Endodermal cell (in vitro differentiated cells): ENCODE measurements at places on chromosomes 11 and 22. TPM values are rescaled to one million over a fixed set of nuclear protein-coding genes. Genes with fewer than 3 reads are reported as not detected.

DNA sequence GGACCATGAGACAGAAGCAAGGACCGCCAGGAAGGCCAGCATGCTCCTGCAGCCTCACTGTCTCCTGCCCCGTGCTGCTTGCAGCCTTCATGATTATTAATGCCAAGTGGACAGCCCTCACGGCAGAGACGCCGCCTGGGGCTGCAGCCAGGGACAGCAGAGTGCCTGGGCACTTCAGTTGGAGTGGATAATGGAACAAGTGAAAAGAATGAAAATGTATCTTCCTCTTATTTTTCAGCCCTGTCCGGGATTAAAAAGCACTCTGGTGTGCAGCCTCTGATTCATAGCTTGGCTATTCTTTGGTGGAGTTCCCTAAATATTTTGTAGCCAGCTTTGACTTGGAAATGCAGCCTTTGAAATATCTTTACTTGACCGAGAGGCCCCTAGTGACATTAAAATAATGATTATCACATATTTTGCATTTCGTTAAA is 1404.2 kb downstream of the BRD1 start:
- DNase-seq, result no peak
- H3K27me3 ChIP-seq, result no peaks in the 10 kb centered on the region
- H3K4me3 ChIP-seq, result no peak overlapping the region
- peaks cover 6% of the 10 kb centered on the region for H3K4me1 ChIP-seq
- no peak overlapping the region for H3K27ac ChIP-seq

- no peak overlapping the region for H3K4me3 ChIP-seq
- DNase-seq, result peak; percentile 58
- H3K27ac ChIP-seq, result no peak overlapping the region
- H3K27me3 ChIP-seq, result no peaks in the 10 kb centered on the region
Observed at GRCh38 chr22:41561788-41562187, 978 bp downstream of the CSDC2 start.

DNA sequence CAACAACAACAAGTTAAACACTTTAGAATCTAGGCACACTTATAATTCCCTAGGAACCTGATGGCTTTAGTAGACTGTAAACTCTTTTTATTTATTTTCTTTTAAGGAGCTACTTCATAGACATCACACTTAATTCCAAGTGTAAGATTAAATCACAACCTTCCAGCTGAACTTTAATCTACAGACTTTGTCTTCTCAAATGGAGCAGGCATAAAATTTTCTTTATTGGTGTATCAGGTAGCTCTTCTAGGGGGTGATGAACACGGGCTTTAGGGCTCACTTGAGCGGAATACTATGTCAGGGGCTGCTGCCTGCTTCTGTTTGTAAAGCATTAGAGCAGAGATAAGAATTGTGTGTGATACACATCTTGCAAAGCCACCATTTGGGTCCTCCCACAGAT is 525.8 kb upstream of the FAT3 start:
- H3K4me3 ChIP-seq, result no peak overlapping the region
- no peaks in the 10 kb centered on the region for H3K36me3 ChIP-seq
- no peak overlapping the region for H3K27ac ChIP-seq
- DNase-seq, result no peak
- no peaks in the 10 kb centered on the region for H3K27me3 ChIP-seq
- H3K4me1 ChIP-seq, result peaks cover 14% of the 10 kb centered on the region

Gene IPO7
- total RNA-seq, result 163 and 171 TPM in 2 replicates

- H3K4me1 ChIP-seq, result peaks cover 9% of the 10 kb centered on the region
- H3K27me3 ChIP-seq, result no peaks in the 10 kb centered on the region
- DNase-seq, result no peak
- no peak overlapping the region for H3K27ac ChIP-seq
Observed at GRCh38 chr11:130897262-130898182, 18.8 kb downstream of the SNX19 start.

DNA sequence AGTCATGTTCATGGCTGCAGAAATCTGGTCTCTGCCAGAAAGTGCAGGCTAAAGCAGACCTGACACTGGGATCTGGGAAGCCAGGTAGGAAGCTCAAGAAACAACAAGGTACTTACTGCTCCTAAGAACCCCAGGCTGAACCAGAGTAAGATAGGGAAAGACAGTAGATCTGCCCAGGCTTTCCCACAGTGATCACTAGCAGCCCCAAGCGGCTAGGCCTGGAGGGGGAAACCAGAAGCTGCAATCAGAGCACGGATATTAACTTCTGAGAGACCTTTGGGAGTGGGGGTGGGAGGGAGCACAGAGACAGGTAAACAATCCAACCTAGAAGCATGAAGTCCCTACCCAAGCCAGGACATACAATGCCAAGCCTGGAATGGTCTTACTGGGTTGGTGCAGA is 135.2 kb upstream of the C11orf58 start:
- no peaks in the 10 kb centered on the region for H3K4me1 ChIP-seq
- no peak overlapping the region for H3K4me3 ChIP-seq
- H3K27ac ChIP-seq, result no peak overlapping the region
- DNase-seq, result peak; percentile 72

Gene OR2AT4
- total RNA-seq, result not detected in 3 replicates

- no peaks in the 10 kb centered on the region for H3K36me3 ChIP-seq
- no peaks in the 10 kb centered on the region for H3K27me3 ChIP-seq
- DNase-seq, result no peak
- H3K27ac ChIP-seq, result no peak overlapping the region
- no peaks in the 10 kb centered on the region for H3K4me1 ChIP-seq
- H3K4me3 ChIP-seq, result no peak overlapping the region
Observed at GRCh38 chr11:15471048-15471894, 356.5 kb downstream of the INSC start.

DNA sequence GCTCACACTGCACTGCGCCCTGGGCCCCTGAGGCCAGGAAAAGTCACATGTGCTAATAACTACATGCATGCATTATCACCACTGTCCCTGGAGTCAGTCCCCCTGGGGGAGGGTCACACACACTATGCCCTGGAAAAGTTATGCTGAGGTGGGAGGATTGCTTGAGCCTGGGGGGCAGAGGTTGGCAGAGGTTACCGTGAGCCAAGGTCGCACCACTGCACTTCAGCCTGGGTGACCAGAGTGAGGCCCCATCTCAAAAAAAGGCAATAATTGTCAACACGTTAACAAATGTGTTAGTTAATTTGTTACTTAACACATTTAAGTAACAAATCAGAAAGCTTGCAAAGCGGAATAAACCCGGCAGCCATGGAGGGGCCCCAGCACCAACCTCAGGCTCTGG is 13.3 kb upstream of the SEC14L6 start:
- no peak overlapping the region for H3K4me3 ChIP-seq
- H3K27me3 ChIP-seq, result no peaks in the 10 kb centered on the region

Gene RIMBP3C
- 0.53 and 0.56 TPM in 2 replicates for total RNA-seq

DNA sequence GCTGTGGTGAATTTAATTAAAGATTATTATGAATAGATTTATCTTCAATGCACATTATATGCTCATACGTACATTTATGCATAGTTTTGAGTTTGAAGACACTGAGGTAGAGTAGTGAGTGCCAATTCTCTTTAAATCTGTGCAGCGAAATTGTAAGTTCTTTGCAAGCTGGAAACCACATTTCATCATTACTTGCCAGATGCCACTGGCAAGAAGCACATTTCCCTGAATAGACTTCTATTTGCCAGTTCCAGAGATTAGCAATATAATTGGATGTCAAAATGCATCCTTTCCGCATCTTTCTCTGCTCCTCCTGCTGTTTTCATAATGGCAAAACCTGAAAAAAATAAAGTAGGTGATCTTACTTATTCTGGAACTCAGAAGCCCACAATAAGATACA is 448.0 kb downstream of the LUZP2 start:
- no peak overlapping the region for H3K4me3 ChIP-seq
- H3K36me3 ChIP-seq, result no peaks in the 10 kb centered on the region
- no peaks in the 10 kb centered on the region for H3K27me3 ChIP-seq
- H3K4me1 ChIP-seq, result no peaks in the 10 kb centered on the region
- H3K27ac ChIP-seq, result no peak overlapping the region

- H3K27ac ChIP-seq, result no peak overlapping the region
- H3K4me1 ChIP-seq, result no peaks in the 10 kb centered on the region
- no peak for DNase-seq
- H3K27me3 ChIP-seq, result no peaks in the 10 kb centered on the region
- H3K36me3 ChIP-seq, result peaks cover 32% of the 10 kb centered on the region
Observed at GRCh38 chr11:75308116-75308515, 43.3 kb downstream of the ARRB1 start.

- no peak overlapping the region for H3K27ac ChIP-seq
- no peaks in the 10 kb centered on the region for H3K27me3 ChIP-seq
- no peaks in the 10 kb centered on the region for H3K36me3 ChIP-seq
- no peaks in the 10 kb centered on the region for H3K4me1 ChIP-seq
- peak; percentile 2 for DNase-seq
Observed at GRCh38 chr11:114607753-114608459, 12.3 kb upstream of the NXPE4 start.

Gene OR6T1
- total RNA-seq, result not detected in 3 replicates

Gene ISX
- total RNA-seq, result 0.13 to 0.15 TPM in 2 of 3 replicates, not detected in the other

DNA sequence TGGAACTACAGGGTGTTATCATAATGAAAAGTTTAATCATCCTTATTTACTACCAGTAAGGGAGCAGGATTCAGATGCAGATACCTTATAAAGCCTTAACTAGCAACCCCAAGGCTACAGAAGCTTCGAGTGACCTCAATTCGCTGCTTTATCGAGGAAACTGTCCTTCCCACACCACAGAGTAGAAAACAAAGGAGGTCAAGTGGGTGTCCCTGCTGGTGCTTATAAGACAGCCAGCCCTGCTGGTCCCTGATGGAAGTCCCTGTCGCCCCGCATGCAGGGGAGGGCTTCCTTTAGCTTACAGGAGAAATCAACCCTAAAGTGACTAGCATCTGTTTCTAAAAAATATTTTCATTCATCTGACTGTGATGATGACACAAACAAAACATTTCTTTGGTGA is 7.3 kb downstream of the MN1 start:
- peak overlapping the region; percentile 58 for H3K27ac ChIP-seq
- no peaks in the 10 kb centered on the region for H3K36me3 ChIP-seq
- no peak overlapping the region for H3K4me3 ChIP-seq
- peaks cover 40% of the 10 kb centered on the region for H3K27me3 ChIP-seq
- H3K4me1 ChIP-seq, result peaks cover 6% of the 10 kb centered on the region

DNA sequence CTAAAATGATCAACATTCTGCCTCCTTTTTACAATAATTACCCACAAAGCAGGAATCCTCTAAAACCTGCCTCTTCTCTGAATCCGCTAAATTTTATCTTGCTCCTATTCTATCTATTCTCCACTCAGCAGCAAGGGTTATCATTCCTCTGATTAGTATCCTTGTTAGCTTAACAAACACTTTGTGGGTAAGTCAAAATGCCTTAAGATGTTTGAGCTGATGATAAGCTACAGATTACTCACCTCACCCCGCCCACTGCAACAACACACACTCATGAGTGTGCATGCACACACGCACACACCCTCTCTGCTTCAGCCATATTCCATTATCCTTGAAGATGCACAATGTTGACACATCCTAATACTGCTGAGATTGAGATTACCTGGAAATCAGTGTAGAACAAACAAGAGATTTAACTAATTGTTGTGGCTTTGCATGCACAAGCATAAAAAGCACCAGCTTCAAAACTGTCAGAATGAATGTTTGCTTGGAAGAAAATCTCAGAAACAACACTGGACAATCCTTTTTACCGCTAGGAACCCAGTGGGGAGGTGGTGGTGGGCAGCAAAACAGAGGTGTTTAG is 130.9 kb downstream of the BBOX1 start:
- H3K36me3 ChIP-seq, result no peaks in the 10 kb centered on the region
- peaks cover 9% of the 10 kb centered on the region for H3K4me1 ChIP-seq
- no peak overlapping the region for H3K27ac ChIP-seq
- H3K4me3 ChIP-seq, result no peak overlapping the region

DNA sequence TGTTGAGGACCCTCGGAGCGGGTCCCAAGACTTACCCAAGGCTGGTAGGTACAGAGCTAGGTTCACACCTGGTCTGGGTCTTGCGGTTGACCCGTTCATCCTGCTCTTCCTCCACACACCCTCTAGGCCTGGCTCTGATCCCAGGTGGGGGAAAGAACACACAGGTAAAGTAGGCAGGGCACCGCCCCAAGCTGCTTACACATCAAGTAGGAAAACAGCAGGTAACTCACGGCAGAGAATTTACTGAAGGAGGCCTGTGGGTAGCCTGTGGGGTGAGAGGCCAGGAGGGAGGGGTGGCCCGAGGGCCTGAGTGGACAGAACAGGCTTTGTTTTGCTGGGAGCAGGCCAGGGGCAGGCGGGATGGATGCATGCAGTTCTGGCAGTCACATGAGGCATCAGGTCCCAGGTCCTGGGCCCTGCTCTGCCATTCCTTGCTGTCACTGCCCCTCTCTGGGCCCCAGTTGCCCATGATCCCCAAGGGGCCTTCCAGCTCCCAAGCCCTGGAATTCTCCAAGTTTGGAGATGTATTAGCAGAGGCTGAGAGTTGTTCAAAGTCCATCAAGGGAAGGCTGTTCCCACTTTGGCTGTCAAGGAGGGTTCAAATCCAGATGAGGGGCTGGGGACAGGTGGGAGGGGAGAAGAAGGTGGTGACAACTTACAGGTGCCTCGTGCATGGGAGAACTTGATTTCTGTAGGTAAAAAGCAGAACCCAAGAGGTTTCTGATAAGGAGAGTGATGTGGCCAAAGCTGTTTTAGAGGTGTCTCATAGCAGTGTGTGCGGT is 5.7 kb downstream of the TSKU start:
- peak overlapping the region; percentile 37 for H3K4me3 ChIP-seq
- peaks cover 51% of the 10 kb centered on the region for H3K4me1 ChIP-seq
- H3K36me3 ChIP-seq, result peaks cover 75% of the 10 kb centered on the region

DNA sequence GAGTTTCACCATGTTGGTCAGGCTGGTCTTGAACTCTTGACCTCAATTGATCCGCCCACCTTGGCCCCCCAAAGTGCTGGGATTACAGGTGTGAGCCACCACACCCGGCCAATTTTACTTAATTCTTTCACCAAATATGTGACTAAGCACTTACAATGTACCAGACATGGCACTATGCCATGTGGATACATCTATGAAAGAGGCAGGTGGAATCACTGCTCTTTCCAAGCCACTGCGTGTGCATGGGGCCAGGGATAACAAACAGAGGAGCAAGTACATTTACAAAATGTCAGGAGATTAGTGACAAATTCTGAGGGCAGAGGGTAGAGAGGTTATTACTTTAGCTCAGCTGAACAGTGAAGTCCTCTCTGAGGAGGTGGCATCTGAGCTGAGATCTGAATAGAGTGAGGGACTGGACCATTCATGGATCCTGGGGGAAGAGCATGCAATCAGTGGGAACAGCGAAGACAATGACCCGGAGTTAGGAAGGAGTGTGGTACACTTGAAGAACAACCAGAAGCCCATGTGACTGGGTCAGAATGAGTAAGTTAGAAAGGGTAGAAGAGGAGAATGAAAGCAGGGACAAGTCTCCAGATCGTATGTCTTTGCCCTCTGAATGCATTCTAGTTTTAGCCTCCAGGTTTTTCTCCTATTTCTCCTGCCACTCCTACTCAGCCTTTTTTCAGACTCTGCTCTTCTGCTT is 38.3 kb upstream of the GRAMD1B start:
- no peaks in the 10 kb centered on the region for H3K27me3 ChIP-seq
- H3K27ac ChIP-seq, result no peak overlapping the region
- no peaks in the 10 kb centered on the region for H3K36me3 ChIP-seq
- no peak overlapping the region for H3K4me3 ChIP-seq

DNA sequence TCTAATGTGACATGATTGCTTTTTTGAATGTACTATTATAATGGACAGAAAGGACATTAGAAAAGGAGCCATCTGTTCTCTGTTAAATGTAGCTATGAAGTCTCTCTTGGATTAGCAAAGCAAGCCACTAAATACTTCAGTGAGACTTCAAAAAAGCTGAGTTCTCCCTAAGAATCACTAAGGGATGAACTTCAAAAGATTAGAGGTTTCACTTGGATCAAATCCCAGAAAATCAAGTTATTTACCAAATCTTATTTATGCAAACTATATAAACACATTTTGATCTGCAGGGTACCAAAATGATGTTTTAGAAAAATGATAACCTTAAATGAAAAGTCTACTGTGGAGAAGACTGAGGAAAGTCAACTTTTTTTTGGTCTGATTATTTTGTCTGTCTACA is 82.1 kb upstream of the MTMR2 start:
- no peak overlapping the region for H3K27ac ChIP-seq
- no peak overlapping the region for H3K4me3 ChIP-seq
- H3K4me1 ChIP-seq, result no peaks in the 10 kb centered on the region
- no peaks in the 10 kb centered on the region for H3K36me3 ChIP-seq
- DNase-seq, result no peak
